ENCODE measurements at places on chromosomes 4 and X.

DNA sequence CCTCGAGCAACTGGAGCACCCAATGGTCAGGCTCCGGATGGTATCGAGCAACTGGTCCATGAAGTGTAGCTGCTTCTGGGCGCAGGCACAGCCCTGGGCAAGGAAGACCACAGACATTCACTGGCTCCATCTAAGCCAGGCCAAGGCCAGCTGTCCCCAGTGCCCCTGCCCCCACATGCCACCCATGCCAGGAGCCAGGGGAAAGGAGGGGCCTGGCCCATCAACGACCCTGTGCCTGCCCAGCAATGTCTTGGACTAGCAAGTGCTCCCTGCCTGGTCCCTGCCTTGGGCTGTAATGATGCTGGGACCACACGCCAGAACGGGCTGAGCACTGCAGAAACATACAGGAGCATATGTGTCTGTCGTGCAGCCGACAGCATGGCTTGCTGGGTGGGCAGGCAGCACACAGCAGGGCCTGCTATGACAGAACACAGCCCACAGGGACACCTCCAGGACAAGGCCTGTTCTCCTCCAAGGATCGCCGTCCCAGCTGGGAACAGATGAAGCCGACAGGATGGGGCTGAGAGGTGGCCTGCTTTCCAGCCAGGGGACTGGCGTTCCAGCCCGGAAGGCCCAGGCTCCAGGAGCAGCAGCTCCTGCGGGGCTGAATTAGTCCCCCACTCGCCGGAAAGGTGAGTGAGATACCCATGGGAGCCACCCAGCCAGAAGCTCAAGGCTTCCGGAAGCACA, 11.4 kb upstream of the TREX2 start:
- peak; percentile 36 for DNase-seq

- no peak for DNase-seq
Observed at GRCh38 chr4:120616-121015, 3.7 kb upstream of the ZNF718 start.

DNA sequence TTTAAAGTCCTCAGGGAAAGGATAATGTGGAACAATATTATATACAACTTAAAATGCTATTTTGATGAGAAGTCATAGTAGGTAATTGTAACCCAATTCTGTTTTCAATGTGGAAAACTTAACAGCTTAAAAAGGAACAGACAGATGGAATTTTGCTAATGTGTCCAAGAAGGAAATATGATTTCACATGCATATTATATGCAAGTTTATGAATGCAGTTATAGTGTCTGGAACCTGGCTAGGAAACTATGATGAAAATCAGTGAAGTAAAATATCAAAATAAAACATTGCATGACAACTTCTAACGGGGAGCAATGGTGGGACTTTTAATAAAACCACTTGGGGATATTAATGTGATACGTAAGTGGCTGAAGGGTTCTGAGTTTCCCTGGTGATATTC, 152.6 kb upstream of the HAND2 start:
- DNase-seq: no peak

DNA sequence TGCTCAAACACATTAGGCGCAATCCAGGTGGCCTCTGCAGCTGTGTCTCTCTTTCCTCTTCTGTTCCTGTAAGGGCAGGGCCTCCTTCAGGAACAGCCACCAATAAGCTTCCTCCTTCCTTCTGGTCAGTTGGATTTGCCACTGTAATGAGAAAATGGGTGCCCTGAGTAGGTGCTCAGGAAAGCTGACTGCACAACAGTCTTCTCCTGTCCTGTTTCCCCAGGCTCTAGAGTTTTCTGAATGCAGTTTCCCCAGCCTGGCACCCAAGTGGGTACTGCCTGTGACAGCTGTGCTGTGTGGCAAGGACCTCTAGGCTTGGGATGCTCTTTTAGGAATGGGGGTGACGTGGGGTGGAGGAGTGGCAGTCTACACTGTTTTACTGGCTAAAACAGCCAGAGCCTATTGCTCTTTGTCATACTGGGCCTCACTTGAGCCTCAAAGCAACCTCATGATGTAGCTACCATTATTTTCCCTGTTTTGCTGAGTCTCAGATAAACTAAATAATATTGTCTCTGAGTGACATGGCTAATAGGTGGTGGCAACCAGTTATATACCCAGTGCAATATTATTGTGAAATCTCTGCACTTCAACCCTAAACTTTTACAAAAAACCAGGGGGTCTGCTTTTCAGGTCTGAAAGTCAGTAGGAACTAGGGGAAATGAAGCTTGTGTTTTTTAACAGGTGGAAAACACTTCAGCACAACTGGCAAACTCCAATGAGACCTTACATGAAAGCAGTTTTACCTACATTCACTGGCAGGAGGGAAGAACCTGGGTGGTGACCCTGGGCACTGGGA, 1.2 kb downstream of the CXCL2 start:
- no peak for DNase-seq

DNA sequence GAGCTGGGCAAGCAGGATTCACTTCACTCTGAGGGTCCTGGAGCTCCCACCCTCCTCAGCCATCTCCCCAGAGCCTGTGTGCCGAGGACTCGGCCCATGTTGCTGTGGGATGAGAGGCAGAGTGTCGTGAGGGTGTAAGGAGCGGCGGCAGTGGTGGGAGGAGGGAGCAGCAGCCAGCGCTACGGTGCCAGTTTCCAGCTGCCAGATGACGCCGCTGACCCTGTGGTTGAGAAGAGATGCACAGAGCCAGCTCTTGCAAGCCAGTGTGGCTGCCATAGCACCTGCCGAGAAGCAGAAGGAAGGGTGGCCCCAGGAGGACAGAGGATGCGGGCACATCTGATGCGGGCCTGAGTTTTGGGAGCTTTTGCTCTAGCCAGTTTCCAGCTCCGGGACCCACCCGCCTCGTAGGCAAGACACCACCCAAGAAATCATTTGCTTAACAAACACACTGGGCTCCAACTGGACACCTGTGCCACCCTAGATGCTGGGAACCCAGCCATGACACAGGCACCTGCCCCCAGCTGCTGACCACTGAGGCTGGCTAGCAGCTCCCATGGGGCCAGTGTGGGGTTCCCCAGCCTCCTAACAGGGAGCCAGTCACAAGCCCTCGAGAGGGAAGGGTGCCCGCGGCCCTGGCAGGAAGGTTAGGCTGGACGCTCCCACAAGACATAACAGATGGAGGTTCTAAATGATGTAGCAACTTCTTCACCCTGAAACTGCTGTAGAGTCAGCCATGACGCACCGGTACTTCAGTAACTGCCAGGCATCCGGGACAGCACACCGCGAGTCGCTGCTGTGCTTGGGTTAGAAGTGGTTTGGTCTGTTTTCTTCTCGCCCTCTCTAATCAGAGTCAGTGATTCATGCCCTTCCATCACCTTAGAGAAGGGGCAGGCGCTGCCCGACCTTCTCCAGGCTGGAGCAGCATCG, 8.9 kb downstream of the MSANTD1 start:
- peak; percentile 60 for DNase-seq

- no peak for DNase-seq
Observed at GRCh38 chr4:137129441-137129840, 402.9 kb downstream of the PCDH18 start.

DNA sequence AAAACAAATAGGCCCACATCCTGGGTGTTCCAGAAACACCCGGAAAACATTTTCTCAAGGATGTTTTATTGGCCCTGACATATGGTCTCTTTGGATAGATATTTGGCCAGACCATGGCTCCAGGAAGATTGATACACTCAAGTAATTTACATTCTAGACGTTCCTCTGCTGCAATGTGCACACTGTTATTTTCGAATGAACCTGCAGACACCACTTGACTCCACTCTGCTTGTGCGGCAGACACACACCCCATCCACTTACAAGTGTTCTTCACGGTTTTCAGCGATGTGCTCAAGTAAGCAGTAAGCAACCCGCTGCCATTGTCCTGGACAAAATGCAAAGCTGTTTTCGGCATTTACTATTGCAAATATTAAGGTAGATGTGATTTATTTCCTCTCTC, 12.0 kb upstream of the GPM6A start:
- DNase-seq: no peak

DNA sequence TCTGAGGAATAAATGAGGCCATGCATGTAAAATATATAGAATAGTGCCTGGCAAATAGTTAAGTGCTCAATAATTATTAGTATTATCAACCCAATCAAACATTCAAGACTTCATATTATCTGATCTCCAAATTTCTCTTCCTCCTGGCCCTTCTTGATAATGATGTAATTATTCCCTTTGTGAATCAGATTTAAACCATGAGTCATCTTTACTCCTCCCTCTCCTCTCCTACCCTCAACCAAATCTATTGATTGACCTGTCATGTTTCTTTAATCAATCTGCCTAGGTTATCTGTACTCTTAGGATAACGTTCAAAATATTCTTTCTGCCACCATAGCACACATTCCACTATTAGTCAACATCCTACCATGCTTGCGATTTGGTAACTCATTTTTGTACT, 129.8 kb upstream of the NAP1L5 start:
- DNase-seq: no peak

- peak; percentile 60 for DNase-seq
Observed at GRCh38 chrX:120308959-120309872, 2.0 kb downstream of the TMEM255A start.

GRCh38 chrX:139290310-139290709, 240.2 kb upstream of the F9 start:
- DNase-seq: no peak

DNA sequence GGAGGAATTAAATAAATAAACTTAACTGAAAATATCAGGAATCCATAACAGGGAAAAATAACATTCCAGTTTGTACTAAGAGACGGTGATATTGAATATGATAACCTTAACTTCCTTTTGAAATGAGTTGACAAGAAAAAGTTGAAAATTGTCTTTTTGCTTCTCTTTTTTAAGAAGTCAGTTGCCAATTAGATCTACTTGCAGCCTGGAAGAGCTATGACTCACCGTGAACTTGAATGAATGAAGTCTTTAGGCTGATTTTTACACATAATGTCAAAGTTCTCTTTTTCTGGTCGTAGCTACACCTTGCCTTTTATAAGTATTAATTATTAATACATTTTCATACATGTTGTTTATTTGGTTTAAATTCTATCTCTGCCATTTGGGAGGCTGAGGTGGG, 94.4 kb upstream of the HPGD start:
- no peak for DNase-seq

DNA sequence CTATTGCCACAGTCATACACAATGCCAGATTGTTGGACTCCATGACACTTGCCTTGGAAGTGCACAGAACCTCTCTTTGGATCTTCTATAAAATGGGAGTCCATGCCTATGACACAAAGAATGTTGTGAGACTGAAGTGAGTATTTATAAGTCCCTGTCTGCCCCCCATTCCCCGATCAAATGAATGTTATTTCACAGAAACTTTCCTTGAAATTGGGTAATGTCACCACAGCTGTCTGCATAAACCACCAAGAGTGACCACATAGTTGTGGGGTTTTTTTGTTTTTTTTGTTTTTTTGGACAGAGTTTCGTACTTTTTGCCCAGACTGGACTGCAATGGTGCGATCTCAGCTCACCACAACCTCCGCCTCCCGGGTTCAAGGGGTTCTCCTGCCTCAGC, 27.1 kb upstream of the REST start:
- no peak for DNase-seq

DNA sequence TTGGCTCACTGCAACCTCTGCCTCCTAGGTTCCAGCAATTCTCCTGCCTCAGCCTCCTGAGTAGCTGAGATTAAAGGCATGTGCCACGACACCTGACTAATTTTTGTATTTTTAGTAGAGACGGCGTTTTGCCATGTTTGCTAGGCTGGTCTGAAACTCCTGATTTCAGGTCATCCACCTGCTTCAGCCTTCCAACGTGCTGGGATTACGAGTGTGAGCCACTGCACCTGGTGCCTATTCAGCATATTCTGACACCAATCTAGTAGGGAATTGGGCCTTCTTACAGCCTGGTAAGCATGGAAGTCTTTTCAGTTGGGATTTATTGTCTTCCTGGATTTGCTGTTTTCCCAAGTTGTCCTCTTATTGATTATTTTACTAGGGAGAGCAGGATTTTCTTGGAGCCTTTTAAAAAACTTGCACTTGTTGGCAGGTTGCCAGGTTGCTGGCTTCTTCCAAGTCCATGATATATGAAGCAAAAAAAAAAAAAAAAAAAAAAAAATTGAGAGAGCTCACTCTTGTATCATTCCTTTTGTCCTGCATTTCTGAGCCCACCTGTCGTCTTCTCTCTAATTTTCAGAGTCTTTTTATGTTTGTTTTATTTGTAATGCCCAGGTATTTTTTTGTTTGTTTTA, 43.7 kb downstream of the TMPRSS11E start:
- DNase-seq: no peak

GRCh38 chrX:10117864-10118377, 38.9 kb upstream of the CLCN4 start:
- no peak for DNase-seq

- DNase-seq: no peak
Observed at GRCh38 chrX:34873500-34874225, 68.9 kb upstream of the FAM47B start.

DNA sequence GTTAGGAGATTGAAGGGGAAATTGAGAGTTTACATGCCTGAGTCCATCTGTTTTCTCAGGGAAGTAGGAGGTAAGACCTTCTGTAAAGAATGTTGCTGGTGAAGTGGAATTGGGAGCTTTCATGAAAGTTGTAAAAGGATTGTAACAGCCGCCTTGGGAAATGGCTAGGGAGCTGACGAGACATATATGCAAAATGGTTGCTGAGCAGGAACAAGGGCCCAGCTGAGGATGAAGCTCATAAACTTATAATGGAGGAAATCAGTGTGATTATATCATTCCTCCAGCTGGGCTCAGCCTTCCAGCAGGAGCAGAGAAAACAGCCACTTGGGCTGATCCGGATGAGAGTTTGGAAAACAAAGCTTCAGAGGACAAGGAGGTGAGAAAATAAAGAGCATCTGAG, 208.7 kb downstream of the MAPK10 start:
- DNase-seq: no peak

DNA sequence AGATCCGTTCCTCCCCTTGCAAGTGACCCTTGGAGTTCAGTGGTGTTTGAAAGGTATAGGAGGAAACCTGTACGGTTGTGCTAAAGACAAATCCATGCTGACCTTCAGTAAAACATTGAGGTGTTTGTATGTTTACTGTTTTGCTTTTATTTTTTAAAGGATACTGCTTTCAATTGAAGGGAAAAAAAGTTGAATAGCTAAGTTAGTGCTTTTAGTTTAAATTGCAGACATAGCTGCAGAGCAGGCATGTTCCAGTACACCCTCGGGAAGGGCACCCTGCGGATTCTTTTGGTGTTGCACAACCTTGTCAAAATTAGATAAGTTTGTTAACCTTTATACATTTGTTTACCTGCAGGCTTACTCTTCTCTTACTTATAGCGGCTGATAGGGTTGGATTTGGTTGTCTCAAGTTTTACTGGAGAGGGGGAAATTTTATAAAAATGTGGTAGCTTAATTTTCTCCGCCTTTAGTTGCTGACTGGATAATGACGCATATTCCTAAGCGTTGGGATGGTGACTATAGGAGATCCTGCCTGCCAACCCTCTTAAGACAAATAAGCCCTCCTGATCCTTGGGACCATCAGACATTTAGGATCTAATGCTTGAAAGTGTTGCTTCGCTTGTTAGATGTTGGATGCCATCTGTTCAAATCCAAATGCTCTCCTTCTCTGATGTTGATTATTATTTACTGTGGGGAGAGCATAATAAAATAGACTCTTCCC, 2.0 kb downstream of the RAPGEF2 start:
- DNase-seq: no peak

GRCh38 chr4:77911091-77911490, 48.5 kb downstream of the MRPL1 start:
- DNase-seq: no peak

- DNase-seq: no peak
Observed at GRCh38 chr4:4491396-4491893, 50.4 kb downstream of the STX18 start.
